ENCODE measurements at places on chromosomes 13 and 19.
A peak's percentile ranks its signal among the peaks of the same experiment; 100 is the strongest.

- no peak for DNase-seq
These were observed 301.7 kb upstream of the SPRY2 start for GRCh38 chr13:80642641-80643040.

GRCh38 chr19:32350987-32351348 is 5.6 kb downstream of the ZNF507 start:
- no peak for DNase-seq

GRCh38 chr19:23437901-23438300 is 42.6 kb upstream of the ZNF91 start:
- DNase-seq: no peak

- DNase-seq: no peak
These were observed 5.2 kb downstream of the MIDN start for GRCh38 chr19:1253514-1254080.

DNA sequence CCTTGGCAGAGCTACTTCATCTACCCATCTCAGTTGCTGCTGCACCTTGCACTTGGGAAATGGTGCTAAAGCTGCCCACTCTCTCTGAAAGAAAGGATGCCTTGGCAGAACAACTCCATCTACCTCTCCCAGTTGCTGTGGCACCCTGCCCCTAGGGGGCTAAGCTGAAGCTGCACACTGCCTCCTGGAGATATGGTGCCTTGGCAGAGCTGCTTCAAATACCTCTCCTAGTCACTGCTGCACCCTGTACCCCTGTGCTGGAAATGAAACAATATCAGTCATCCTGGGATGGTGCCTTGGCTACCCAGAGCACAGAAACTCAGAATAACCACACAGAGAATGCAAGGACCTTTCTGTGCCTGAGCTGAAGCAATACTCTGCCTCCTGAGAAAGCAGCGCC is 615.8 kb downstream of the DIAPH3 start:
- no peak for DNase-seq

GRCh38 chr13:32902874-32903273 is 113.3 kb upstream of the KL start:
- DNase-seq: peak; percentile 92

- DNase-seq: peak; percentile 47
These were observed 46.7 kb downstream of the NOTCH3 start for GRCh38 chr19:15154002-15154612.

DNA sequence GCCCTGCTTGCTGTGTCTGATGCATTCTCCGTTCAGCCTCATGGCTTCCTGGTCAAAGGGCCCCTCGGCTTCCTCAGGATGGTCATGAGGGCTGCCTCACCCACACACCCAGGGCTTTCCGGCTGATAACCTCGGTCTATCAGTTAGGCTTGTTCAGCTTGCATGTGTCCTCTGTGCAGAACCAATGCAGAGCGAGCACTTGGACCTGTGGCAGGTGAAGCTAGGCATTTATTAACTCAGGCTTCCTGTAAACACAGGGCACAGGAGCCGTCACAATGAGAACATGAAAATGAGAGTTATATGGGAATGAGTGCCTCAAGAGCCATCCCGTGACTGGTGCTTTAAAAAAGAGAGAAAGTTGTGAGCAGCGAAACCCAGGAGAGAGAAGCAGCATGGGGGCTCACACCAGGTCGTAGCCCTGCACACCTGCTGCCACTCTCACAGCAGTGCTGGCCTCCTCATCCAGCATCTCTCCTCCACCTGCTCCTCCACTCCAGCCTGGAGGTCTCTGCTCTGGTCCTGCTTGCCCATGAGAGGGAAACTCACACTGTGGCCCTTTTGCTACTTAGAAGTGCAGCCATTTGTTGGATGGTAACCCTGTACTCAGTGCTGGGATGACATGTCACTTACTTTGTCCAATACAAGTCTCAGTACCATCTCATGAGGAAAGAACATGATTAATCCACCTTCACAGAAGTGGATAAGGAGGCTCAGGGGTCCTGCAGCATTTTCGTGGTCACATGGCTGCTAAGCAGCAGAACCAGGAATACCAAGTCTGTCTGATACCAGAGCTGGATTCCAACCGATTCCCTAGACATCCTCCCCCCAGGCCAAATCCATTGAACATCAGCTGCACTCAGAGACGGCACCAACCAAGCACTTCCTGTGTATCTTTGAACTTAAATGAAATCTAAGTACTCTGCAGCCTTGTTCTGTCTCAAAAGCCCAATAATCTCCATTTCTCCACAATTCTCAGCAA is 50.5 kb upstream of the IRS2 start:
- no peak for DNase-seq

DNA sequence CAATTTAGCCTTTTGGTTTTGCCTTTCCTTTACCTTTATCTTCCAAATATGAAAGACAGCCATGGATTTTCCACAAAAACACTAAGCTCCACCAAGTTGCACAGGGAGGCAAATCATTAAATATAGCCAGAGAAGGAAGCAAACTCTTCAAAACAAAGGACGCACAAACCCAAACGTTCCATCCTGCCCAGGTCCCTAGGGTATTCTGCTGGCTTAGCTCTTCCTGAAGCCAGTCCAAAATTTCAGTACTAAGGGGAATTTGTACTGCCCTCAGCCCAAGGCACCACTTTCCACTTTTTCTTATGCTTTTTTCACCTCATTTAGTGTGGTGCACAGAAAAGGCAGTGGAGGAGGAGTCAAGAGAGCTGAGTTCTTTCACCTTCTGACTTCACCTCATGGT is 169.9 kb downstream of the FLT1 start:
- DNase-seq: no peak

DNA sequence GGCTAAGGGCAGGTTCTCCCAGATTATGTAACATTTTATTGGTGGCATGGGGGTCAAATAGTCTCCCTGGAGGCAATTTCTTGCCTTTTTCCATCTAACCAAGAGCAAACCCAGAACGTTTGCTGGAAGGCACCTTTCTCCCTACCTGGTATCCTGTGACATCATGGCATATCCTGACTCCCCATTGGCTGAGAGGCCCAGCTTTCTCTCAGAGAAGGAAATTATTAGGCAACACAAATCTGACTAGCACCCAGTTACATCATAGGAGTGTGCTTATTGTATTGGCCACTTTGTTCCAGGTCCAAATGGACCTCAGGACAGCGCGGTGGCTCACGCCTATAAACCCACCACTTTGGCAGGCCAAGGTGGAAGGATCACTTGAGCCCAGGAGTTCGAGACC is 13.0 kb downstream of the NTN5 start:
- peak; percentile 17 for DNase-seq

- peak; percentile 86 for DNase-seq
These were observed 1.3 kb upstream of the LRCH1 start for GRCh38 chr13:46551410-46552302.

GRCh38 chr13:48246102-48246501 is 13.1 kb downstream of the ITM2B start:
- no peak for DNase-seq

DNA sequence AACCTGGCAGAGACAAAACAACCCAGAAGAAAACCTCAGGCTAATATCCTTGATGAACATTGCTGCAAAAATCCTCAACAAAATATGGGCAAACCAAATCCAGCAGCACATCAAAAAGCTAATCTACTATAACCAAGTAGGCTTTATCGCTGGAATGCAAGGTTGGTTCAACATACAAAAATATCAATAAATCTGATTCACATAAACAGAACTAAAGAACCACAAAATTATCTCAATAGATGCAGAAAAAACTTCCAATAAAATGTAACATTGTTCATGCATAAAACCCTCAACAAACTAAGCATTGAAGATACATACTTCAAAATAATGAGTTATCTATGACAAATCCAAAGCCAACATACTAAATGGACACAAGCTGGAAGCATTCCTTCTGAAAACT is 8.8 kb downstream of the ZNF724 start:
- no peak for DNase-seq

DNA sequence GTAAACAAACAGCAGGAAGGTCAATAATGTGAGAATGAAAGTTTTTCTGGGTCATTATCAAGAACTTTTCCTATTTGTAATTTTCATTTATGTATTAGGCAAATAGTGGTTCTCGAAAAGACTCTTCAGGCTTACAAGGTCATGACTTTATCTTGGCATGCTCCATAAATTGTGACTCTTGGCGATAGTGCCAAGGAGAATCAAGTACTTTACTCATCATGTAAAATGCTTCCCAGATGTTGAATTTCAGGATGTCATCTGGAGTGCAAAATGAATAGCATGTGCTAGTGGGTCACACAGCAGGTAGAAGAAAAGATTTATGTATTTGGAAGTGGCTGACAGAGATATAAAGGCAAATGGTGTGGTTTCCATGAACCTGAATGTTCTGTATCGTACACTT is 1492.7 kb upstream of the PCDH20 start:
- no peak for DNase-seq

- DNase-seq: no peak
These were observed 707 bp upstream of the MAMSTR start for GRCh38 chr19:48720251-48720612.

DNA sequence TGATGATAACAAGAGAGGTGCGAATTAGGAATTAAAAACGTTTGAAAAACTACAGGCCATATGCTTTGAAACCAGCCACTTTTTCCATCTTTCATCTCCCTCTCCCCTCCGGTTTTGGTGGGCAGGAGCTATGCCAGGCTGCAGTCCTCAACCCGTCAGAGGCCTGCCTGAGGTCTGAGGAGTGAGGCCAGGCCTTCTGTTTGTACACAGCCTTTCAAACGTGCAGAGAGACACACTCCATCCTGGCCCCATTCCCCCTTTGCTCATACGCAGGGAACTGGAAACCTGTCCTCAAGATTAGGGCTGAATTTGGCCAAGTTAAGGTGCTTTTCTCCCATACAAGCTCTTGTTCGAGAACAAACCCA is 74.5 kb downstream of the ZIC5 start:
- no peak for DNase-seq

- DNase-seq: peak; percentile 42
These were observed 231.2 kb downstream of the NHLRC3 start for GRCh38 chr13:39269411-39269810.

DNA sequence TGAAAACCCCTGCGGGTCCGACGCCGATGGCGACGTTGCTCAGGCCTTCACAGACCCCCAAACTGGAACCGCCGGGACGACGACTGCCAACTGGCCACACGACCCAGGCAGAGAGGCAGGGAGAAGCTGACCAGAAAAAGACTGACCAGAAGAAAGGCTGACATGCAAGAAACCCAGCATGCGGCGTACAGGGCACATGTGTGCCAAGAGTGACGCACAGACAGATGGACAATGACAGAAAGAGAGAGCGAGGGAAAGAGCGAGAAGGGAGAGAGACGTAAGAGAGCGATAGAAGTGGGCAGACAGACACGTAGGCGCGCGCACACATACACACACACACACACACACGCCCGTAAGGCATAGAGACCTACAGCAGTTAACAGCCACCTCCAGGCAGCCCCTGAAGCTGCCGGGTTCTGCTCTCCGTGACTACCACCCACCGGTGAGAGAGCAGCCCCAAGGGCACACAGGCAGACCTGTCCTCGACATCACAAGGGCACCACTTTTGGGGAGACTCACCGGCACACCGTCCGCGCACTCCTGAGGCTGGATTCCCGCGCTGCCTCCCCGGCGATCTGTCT is 67.2 kb upstream of the ZNF527 start:
- no peak for DNase-seq

GRCh38 chr19:28326746-28327145 is 886.2 kb downstream of the UQCRFS1 start:
- DNase-seq: no peak

DNA sequence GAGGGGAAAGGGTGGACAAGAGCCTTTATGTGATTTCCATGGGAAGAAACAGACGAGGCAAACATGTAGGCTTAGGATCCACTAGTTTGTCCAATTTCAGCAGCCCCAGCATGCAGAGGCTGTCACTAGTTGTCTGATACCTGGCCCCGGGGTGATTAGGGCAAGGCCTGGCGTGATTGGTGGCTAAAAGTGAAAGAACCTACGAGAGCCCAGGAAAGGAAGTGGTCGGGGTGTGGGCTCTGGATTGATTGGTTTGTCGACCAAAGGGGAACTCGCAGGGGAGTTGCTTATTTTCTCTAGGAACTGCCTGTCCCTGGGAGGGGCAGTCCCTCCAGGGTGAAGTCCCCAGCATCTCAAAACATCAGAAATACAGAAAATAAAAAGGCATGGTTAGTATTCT is 64.2 kb upstream of the UQCRFS1 start:
- DNase-seq: no peak

DNA sequence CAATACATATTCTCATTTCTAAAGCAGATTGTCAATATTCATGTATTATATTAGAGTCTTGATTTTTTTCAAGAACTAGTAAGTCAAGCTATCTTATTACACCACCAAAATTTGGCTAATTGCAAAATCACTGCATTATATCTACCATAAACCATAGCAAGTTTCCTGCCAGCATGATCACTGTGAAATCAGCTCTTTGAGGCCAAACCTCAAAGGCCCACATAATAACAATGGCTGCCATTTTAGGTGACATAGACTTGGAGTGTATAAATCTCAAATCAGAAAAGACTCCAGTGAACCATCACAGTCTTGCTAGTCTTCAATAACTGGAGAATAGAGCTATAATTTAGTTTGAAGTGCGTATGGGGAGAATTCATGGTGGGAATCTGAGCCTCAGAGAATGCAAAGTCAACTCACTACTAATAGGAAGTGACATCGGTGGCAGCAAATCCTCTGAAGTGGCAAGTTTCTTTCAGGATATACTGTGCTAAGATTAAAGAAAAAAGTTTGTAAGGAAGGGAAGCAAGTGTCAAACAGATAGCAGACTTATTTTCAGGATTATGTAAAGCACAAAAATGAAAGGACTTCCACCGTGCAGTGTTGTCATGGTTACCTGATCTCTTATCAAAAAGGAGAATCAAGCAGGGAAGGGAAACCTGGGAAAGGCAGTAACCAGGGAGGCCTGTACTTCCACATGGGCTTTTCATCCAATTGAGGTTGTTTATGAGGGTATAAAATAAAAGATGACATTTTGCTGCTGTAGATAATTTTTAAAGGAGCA is 117.4 kb upstream of the FNDC3A start:
- DNase-seq: no peak

GRCh38 chr19:51690454-51691073 is 2.6 kb upstream of the SPACA6 start:
- peak; percentile 94 for DNase-seq

- DNase-seq: no peak
These were observed 12.8 kb upstream of the MADCAM1 start for GRCh38 chr19:483332-484072.

- DNase-seq: no peak
These were observed 807.6 kb downstream of the UQCRFS1 start for GRCh38 chr19:28405346-28405742.

DNA sequence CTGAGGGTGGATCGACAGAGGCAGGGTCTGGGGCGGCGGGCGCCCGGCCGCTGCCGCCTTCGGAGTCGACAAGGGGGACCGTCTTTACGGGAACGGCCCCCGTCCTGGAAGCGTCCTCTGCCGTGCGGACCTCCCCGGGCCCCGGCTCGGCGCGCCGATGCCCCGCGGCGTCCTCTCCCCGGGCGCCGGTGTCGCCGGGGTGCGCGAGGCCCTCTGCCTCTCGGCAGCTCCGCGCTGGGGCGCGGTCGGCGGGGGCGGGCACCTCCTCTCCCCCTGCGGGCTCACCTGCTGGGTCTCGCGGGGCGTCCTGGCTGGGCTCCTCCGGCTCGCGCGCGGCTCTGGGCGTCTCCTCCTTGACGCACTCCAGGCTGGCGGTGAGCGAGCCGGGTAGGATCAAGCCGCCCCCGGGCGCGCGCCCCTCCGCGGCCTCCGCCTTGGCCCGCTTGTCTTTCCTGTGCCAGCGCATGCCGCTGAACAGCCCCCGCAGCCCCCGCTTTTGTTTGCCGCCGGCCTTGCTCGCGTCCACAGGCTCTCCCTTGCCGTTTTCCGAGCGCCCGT is 1.5 kb downstream of the AMER2 start:
- peak; percentile 52 for DNase-seq

GRCh38 chr13:85853161-85853894 is 54.1 kb upstream of the SLITRK6 start:
- DNase-seq: no peak

Data from astrocyte of the hippocampus (primary cell).